ENCODE measurements at places on chromosomes 4 and X. TPM values are rescaled to one million over a fixed set of nuclear protein-coding genes. Genes with fewer than 3 reads are reported as not detected.

Gene DCAF12L1
- 1.9 TPM for total RNA-seq

GRCh38 chrX:29432534-29432933 lies 782.8 kb upstream of the MAGEB2 start:
- DNase-seq: no peak

DNA sequence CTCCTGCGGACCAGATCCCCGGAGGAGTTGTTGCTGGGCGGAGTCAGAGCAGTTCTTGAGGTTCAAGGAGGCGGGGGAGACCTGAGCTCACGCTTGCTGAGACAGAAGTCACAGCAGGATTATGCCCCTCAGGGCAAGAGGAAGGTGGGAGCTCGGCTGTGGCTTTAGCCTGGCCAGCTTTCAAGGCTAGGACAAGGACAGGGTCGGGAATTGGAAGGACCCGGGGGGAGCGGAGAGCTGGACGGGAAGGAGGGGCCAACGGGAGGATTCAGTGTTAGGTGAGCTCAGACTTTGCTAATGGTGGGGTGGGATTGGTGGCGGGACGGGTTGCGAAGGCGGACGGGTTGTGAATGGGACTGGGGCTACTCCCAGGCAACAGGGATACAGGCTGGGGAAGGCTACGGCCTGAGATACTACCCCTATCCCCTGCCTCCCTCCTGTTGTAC lies at the start of gene RIBC1:
RIBC1 (plus strand) TSS at position 13 of the 446 bp plus-strand sequence. CDS start 3,404 bp downstream, outside the sequence.
- no peak for DNase-seq

DNA sequence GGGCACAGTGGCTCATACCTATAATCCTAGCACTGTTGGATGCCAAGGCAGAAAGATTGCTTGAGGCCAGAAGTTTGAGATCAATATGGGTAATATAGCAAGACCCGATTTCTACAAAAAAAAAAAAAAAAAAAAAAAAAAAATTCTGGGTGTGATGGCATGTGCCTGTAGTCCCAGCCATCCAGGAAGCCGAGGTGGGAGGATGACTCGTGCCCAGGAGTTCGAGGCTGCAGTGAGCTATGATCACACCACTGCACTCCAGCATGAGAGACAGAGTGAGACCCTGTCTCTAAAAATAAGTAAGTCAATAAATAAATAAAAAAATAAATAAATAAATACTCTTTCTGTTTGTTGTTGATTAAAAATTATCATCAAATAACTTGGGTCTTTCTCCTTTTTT lies 62.4 kb upstream of the BMPR1B start:
- no peak for DNase-seq

DNA sequence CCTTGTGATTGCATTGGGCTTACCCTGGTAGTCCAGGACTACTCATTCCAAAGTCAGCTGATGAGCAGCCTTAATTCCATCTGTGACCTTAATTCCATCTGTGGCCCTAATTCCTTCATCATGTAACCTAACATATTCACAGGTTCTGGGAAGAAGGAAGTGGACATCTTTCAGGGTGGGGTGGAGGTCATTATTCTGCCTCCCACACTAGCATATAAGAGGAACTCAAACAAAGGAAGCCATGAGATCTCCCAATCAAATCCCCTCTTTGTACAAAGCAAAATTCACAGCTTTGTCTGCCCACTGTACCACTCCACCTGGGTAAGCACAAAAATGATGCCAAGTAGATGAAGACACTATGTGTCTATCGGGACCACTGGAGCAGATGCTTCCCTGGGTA lies 87.3 kb downstream of the SLC2A9 start:
- DNase-seq: no peak

- no peak for DNase-seq
These were observed 91.5 kb downstream of the HPRT1 start for GRCh38 chrX:134551376-134552048.

DNA sequence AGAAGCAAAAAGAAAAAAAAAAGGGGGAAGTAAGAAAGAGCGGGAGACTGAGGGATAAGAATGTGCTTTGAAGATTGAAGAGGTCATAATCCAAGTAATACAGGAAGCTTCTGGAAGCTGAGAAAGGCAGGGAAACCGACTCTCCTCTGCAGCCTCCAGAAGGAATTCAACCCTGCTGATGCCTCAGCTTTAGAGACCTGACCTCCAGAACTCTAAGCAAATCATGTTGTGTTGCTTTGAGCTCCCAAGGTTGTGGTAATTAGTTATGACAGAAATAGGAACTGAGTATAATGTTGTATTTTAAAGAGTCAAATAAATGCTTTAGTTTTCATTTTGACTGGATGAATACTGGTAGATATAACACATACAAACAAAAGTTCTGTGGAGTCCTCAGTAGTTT lies 48.0 kb upstream of the FAT1 start:
- DNase-seq: no peak

DNA sequence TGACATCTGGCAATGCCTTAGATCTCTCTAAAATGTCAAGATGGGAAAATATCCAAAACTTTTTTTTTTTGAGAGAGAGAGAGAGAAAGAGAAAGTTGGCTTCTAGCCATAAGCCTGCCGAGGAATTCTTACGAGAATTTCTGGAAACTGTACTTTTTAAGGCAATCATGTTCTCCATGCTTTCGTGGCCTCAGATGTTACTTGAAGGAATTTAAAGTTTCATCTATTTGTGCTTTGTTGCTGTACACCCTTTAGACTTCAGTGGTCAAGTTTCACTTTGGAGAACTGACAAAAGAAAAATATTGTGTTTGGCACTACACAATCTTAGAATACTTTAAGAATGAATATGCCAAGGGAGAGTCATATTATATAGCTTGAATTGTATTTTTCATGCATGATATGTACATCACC lies 53.9 kb downstream of the FAT4 start:
- DNase-seq: no peak
